Cardiac fibroblast (primary cell): ENCODE measurements at places on chromosomes 2 and 18.

- peak; percentile 19 for DNase-seq
These were observed 100.9 kb downstream of the BAZ2B start for GRCh38 chr2:159515441-159515840.

DNA sequence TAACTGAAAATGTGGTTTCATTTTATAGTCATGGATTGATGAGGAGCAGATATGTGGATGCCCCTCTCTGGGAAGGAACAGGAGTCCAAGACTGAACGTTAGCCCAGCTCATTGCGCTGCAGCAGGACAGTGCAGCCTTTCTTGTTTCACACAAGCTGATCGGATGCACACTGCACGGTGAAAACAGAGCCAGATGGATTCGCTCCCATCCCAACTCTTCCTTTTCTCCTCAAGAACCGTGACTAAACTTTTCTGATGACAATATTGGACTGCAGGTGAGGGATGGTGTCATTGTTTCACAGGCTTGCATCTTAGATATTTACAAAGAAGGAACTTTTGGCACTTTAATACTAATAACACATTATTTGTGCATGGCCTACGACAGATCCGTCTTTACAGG lies 33.8 kb upstream of the COPS8 start:
- no peak for DNase-seq

GRCh38 chr2:222651718-222652418 lies 4.0 kb downstream of the FARSB start:
- DNase-seq, result no peak

- no peak for DNase-seq
These were observed 1.3 kb upstream of the LYPD6 start for GRCh38 chr2:149329068-149329467.

DNA sequence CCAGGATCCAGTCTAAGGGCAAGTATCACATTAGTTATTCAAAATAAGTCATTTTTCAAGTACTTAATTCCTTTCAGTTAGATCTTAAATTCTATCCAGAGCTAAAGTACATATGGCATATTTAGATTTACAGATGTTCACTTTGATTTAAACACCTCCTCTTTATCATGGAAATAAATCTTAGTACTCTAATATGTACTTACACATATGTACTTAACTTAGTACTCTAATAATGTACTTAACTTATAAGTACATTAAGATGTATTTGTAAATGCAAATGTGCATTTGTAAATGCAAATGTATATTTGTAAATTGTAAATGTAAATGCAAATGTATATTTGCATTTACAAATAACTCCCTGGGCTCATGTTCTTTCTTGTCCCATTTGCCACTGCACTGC lies 14.6 kb downstream of the PIGN start:
- no peak for DNase-seq

DNA sequence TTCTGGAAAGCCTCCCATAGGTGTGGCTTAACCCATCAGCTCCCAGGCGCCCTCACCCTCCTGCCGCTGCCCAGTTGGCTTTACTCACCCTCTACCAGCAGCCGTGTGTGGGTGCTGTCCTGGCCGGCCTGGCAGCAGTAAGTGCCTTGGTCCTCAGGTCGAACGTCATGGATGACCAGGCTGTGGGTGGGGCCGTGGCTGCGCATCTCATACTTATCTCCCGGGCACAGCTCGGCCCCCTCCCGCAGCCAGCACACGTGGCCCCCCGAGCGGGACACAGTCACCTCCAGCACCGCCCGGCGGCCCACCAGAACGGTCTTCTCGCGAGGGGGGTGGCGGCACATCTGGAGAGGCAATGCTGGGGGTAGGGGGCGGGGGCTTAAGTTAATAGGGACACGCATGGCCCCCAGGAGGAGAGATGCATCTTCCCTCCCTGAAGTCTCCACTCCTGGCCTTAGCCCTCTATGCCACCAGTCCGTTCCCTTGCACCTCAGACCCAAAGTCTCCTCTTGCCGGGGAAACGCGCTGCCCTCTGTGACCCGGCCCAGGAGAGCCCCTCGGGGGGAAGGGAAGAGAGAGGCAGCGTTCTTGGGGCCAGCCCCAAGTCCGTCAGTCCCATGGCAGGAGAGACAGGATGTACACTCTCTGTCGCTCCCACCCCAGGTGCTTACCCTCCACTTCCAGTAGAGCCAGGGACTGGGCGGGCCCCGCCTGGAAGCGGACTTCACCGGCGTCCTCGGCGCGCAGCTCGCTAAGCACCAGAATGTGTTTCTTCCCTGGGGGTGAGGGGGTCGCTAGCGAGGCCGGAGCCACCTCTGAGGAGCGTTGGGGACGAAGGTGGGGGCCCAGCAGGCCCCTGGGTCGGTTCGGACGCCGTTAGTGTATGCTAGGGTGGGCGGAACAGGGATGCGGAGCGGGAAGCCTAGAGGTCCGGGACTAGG lies 7.9 kb downstream of the TMEM198 start:
- DNase-seq, result peak; percentile 60

- no peak for DNase-seq
These were observed 43.7 kb upstream of the CAB39 start for GRCh38 chr2:230668939-230669303.

DNA sequence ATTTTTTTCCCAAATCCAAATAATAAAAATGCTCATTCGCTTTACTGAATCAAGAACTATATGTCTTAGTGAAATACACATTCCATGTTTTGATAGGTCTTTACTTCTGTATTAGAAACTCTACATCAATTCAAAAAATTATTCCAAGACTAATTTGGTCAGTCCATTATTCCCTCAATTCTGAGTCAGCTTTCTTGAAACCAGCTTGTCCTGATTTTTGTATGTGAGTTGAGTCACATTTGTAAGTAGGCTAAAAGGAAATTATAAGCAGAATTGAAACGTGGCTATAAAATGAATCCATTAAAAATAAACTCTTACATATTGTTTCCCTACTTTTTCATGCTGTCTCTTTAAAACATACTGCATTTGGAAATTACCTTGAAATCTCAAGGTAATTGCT lies 113.0 kb downstream of the DNER start:
- DNase-seq, result no peak

DNA sequence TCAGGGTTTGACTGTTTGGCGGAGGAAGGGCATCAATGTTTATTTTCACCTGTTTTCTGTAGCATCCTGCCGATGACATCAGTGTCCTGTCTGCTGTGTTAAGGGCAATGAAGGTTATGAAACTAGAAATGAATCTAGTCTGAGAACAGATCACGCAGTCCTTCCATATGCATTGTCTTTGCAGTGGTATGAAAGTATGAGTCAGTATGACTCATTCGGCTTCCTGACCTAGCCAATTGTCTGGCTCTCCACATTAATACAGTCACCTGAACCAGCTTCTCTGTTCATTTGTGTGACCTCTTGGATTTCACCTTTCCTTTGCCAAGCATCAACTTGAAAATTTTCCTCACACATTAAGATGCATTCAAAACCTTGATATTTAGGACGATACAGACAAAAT lies 353.8 kb downstream of the RND3 start:
- peak; percentile 97 for DNase-seq

DNA sequence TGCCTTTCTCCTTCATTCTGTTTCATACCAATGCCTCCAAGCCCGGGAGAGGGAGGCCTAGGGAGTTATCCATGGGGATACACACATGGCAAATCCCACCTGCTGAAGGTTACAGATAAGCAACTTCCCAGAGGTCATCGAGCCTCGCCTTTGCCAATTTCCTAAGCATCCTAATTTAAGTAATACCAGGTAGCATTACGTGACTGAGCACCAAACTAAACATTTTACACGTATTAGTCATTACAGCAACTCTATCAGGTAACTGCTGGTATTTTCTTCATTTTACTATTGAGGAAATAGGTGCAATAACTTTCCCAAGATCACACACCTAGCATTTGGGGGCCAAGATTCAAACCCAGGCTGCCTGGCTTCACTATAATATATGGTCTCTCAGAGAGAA lies 30.1 kb upstream of the BZW1 start:
- no peak for DNase-seq

GRCh38 chr18:29003194-29003593 lies 826.3 kb upstream of the CDH2 start:
- DNase-seq, result no peak

DNA sequence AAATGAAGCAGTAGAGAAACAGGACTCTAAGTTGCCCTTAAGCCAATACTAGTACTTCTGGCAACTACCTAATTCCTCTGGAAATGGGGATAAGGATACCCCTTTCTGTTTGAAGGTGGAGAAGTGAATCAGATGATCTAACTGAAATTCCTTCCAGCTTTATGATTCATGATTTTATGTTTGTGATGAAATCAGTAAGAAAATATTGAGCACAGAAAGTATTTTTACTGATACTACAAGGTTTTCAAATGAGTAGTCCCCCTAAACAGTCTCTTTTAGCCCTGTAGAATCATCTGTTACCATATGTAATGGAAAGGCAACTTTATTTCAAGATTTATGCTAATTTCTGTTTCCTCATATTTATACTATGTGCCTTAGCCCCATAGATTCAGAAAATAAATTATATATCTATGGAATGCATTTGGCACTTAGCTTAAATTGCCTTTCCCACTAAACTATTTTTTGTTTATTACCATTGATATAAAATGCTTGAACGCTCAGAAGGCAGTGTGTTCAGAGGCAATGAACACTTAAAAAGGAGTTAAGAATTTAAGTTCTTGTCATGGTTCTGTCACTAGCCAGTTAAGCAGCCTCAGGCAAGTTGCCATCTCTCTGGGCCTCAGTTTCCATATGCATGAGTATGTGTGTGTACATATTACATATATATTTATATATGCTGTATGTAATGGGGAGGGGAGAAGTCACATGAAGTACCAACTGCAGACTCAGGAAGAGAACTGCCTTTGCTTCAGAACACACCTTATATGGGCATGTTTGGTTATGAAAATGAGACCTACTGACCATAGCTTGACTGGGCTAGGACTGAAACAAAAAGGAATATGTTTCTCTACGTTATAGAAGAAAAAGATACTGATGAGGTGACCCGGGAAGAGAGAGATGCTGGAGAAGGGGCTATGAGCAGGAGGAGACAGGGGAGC lies 97.7 kb downstream of the CDC42EP3 start:
- no peak for DNase-seq

GRCh38 chr2:2836343-2837070 lies 505.4 kb upstream of the MYT1L start:
- no peak for DNase-seq

DNA sequence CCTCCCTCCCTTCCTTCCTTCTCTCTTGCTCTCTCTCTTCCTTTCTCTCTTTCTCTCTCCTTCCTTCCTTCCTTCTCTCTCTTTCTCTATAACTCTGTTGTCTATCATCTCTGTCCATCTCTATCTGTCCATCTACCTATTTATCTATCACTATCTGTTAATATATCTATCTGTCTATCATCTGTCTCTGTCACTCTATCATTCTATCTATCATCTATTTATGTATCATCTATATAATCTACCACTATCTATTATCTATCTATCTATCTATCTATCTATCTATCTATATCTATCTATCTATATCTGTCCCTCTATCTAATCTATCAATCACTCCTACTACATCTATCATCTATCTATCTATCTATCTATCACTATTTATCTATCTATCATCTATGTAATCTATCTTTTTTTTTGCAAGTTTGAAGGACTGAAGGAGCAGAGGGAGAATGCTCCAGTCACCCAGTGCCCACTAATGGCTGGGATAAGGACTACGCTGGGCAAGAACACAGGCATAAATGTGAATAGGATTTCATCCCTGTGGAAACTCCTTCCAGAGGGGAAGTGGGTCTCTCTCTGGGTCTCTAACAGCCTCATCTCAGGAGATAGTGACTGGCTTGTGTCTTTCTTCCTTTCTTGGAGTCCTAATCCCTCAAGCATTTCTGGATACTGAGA lies 427.0 kb downstream of the LPIN1 start:
- DNase-seq, result peak; percentile 32

- DNase-seq, result no peak
These were observed 27.6 kb downstream of the INPP5D start for GRCh38 chr2:233087713-233088112.

DNA sequence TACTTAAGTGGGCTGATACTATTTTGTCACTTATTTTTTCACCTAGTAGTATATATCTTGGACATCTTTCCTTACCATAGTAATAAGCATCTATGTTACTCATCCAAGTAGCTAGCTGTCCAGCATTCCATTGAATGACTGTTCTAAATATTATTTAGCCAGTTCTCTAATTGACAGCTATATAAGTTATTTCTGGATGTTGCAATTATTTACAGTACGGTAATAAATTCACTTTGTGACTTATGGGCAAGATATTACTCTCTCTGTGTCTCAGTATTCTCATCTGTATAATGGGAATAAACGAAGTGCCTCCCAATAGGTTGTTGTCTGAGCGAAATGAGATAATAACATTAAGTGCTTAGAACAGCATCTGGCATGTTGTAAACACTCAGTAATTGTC lies 46.6 kb upstream of the AGAP1 start:
- no peak for DNase-seq

GRCh38 chr2:117378653-117379052 lies 435.8 kb upstream of the DDX18 start:
- no peak for DNase-seq

GRCh38 chr2:45494275-45494977 lies 116.6 kb downstream of the SRBD1 start:
- DNase-seq, result peak; percentile 91

DNA sequence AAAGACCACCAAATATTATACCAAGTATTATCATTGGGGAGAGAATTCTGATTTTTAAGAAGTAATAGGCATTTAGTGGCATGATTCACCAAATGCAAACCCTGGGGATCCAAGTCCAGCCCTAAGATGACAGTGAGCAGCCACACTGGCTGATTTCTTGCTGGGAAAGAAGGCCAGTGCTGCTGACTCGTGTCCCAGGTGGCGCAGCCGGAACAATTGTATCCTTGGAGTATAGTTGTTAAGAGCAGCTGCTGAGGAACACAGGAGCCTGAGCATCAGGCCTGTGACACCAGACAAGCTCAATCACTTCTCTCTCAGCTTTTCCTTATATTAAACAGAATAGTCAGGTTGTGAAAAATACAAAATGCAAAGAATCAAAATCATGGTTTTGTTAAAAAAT lies 48.4 kb downstream of the LRP1B start:
- DNase-seq, result no peak
